HCEC 1CT (cell line): ENCODE measurements at places on chromosomes 2 and 18.

GRCh38 chr2:149613704-149614103, 26.1 kb upstream of the MMADHC start:
- peak; percentile 9 for DNase-seq

DNA sequence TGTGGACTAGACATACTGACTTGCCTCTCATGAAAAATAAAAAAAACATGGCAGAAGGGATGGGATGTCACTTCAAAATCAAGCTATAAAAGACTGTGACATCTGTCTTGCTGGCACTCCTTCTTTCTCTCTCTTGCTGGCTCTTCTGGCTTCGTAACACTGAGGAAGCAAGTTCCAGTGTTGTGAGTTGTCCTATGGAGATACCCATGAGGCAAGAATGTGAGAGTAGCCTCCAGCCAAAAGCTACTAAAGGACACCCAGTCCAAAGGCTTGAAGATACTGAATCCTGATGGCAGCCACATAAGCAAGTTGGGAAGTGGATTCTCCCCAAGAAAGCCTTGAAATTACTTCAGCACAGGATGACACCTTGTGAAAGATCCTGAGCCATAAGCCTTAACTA, 376.1 kb upstream of the TMEFF2 start:
- DNase-seq = no peak

- no peak for DNase-seq
Measured at GRCh38 chr2:240557101-240557751, 562 bp downstream of the ANKMY1 start.

DNA sequence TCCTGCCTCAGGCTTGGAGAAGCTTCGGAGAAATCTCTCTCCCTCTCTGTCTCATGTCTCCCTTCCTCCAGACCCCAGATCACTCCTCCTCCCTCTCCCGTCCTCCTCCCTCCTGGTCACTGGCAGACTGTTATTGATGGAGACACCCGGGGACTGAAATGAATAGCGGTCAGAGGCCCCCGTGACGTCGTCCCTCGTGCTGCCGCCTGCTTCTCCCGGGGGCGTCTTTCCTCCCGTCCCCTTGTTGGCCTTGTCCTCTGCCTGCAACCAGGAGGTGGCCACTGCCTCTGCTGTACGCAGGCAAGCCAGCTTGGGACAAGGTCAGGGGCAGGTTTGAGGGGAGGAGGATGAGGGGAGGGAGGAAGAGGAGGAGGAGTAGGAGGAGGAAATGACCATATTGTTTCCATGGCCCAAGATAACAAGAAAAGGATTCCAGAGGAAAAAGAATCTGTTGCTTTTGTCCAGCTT, 78.2 kb downstream of the CELF4 start:
- no peak for DNase-seq

GRCh38 chr2:62382122-62382521, 123.9 kb downstream of the TMEM17 start:
- no peak for DNase-seq

- no peak for DNase-seq
Measured at GRCh38 chr18:59980188-59980637, 80.4 kb downstream of the PMAIP1 start.

GRCh38 chr2:48454504-48454903, 75.5 kb upstream of the STON1 start:
- DNase-seq = no peak

GRCh38 chr18:76913583-76913982, 91.2 kb downstream of the ZNF236 start:
- DNase-seq = no peak

- no peak for DNase-seq
Measured at GRCh38 chr2:192087398-192087958, 107.3 kb downstream of the TMEFF2 start.

DNA sequence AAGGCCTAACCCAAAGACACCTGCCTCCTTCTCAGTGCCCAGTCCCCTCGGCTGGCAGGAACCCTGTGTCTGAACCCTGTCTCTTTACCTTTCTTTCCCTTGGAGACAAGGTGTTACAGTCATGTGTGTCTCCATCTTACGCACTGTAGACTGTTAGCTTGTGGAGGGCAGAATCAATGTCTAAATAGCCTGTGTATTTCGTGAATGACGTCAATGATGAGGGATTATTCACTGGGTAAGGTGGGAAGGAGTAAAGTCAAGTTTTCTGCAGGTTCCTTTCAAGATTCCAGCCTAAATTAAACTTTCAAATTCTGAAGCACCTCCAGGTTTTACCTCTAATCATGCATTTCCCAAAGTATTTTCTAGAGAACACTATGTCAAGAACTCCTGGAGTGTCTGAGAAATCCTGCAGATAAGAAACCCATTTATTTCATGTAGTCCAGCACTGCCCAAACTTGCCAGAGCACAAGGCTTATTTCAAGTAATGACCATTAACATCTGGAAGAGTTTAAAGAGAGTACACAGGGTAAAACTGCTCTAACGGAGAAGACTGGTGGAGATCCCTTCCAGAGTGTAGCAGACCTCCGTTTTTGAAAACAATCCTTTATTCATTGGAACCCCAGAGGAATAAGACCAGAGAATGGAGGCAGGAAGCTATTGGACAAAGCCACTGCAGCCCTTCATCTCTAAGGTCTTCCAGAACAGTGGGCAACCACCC, 72.8 kb downstream of the KCNF1 start:
- no peak for DNase-seq

DNA sequence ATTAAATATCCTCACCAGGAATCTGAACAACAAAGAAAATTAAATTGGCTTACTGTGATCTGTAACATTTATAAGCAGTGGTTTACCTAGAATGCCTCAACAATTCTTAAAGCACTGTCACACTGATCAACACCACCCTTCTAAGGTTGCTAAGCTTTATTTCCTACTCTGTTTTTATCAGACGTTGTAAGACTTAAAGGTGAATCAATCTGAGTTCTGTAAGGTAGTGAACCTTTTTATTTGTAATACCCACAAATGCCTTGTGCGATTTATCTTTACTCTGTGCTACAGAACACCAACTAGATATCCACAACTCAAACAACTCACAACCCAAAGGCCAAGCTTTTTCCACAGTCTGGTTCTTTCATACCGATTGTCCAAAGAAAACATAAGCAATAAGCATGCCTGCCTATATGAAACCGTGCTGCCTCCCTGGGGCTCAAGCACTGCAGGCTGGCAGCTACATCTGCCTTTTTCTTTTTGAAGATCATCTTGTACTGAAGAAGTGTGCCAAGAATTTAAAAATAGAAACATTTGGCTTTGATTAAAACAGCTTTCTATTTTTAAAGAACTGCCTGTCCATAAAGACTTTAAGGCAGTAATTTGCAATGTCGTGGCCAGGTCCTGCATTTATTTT, 490.7 kb downstream of the NUP35 start:
- peak; percentile 62 for DNase-seq

GRCh38 chr18:24326211-24326610, 71.4 kb downstream of the OSBPL1A start:
- no peak for DNase-seq

DNA sequence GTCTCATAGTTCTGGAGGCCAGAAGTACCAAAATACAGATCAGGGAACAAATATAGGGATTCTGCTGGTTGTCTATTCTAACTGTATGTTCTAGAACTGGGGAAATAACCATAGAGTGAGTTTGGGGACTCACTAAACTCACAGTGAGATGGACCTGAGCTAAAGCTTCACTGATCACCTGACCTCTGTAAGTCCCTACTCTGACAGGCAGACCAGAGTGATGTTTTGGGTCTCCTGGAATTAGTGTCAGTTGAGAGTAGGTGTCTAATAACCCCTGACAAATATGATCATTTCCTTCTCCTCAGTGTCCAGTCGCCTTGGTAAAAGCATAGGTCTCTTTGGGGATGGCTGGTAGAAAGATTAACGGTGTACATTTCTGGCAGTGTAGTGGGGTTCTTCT, 14.2 kb downstream of the PIKFYVE start:
- DNase-seq = no peak

DNA sequence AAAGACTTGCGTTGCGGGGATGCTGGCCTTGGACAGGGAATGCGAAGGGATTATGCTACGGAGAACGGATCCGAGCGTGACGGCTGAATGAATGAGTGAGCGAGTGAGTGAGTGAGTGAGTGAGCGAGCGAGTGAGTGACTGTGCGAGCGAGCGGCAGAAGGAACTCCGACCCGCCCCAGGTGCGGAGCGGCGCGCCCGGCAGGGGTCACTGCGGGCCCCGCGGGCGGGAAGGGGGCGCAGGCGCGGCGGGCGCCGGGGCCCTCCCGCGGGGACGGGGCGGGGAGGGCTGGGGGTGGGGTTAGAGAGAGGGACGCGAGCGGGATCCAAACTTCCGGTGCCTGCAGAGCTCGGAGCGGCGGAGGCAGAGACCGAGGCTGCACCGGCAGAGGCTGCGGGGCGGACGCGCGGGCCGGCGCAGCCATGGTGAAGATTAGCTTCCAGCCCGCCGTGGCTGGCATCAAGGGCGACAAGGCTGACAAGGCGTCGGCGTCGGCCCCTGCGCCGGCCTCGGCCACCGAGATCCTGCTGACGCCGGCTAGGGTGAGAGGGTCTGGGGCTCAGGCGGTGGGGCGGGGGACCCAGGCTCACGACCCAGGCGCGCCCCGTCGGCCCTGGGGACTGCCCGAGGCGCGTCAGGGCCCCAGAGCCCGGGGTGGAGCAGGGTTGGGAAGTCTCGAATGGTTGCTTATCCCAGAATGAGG, at the start of gene ITM2C:
Gene ITM2C, plus strand, starts transcription at position 338 of the 702 bp plus-strand sequence. Its CDS starts 84 bp downstream, at position 422.
- peak; percentile 23 for DNase-seq

GRCh38 chr18:75162467-75162866, 46.5 kb downstream of the PTGR3 start:
- DNase-seq = peak; percentile 3

DNA sequence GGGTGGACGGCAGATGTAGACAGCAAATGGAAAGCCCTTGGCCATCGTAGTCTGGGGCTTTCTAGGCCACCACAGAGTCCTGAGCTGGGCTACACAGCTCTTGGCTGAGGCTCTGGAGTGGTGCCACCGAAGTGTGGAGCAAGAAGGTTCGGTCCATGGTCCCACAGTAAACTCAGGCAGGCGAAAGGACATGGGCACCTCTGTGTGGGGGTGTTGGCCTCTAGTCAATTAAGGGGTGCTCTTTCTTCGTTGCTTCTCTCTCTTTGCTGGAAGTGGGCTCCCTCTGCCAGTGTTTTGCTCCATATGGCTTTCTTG, 34.7 kb upstream of the MRPL33 start:
- DNase-seq = no peak
